HFFc6 (cell line): ENCODE measurements at places on chromosomes 2 and 18.

GRCh38 chr2:43255296-43255910 lies 29.0 kb upstream of the ZFP36L2 start:
- DNase-seq = no peak

DNA sequence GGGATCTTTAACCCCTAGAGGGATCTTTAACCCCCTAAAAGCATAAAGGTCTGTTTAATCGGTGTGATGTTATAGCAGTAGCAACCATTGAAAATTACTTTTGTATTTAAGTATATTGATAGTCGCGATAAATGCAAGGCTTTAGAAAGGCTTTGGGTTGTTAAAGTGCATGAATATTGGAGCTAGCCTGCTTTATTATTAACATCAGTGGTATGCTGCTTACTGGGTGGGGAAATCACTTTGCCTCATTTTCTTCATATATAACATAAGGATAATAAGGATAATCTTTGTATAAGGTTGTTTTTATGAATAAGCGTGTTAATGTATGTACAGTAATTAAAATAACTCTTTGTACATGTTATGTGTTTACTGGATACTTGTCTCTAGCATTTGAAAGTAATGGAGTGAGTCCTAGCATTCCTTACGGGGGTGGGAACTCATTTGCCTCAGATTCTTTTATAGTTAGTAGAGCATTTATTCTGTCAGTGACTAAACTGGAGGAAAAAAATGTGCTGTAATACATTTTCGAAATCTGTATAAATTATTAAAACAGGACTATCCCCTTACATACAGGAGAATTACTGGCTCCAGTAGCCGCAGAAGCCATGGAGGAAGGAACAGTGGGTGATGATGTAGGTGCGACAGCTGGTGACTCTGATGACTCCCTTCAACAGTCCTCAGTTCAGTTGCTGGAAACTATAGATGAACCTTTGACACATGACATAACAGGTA lies 122.2 kb downstream of the BIRC6 start:
- peak; percentile 65 for DNase-seq

GRCh38 chr2:14633461-14634181 lies 1.1 kb downstream of the LRATD1 start:
- no peak for DNase-seq

DNA sequence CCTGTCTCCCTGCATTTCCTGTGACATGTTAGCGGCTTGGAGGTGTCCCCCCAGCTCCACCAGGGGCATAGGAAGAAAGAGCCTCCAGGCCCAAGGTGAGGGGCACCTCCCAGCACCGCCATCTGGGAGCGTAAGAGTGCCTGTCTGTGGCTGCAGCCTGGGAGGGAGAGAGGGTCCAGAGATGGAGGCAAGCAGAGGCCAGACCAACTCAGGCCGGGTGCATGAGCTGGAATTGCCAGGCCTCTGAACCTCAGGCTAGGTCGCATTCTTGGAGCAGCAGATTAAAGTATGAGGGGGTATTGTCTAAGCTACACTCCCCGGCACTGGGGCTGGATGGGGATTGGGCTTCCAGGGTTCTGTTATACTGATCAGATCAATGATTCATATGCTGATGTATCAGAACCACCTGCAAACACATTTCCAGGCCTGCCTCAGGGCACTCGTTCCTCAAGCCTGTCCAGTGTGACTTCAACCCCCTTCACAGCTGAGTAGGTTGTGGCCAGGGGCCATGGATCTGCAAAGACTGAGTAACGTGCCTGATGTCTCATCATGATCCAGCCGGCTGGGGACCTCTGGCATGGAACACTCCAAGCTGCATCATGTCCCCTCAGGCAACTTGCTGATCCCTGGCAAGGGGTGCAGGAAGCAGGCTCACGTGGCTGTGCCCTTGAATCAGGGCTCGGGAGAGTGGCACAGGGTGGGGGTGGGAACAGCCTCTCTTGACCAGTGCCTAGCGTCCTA lies 73.2 kb downstream of the HS1BP3 start:
- DNase-seq = peak; percentile 98

GRCh38 chr2:1156059-1156458 lies 205.4 kb downstream of the SNTG2 start:
- DNase-seq = no peak

DNA sequence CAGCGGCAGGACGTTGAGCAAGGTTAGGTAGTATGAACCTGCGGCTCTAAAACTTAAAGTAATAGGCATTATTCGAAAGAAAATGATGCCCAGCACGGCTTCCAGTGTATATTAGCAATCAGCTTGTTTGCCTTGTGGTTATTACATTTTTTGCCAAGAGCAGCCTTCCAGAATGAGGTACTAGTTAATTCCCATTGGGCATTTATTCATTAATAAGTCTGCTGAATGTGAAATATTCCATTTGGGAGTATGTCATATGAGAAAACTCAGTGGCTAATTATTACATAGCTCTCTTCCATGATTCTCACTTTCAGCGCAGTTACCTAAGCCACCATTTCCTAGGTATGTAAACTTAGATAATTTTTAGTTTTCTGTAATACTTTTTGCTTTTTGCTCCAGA lies 12.9 kb downstream of the CRIM1 start:
- DNase-seq = no peak

GRCh38 chr2:127067620-127068350 lies 39.2 kb downstream of the BIN1 start:
- DNase-seq = peak; percentile 21

GRCh38 chr2:160125828-160126227 lies 63.4 kb upstream of the PLA2R1 start:
- DNase-seq = no peak

DNA sequence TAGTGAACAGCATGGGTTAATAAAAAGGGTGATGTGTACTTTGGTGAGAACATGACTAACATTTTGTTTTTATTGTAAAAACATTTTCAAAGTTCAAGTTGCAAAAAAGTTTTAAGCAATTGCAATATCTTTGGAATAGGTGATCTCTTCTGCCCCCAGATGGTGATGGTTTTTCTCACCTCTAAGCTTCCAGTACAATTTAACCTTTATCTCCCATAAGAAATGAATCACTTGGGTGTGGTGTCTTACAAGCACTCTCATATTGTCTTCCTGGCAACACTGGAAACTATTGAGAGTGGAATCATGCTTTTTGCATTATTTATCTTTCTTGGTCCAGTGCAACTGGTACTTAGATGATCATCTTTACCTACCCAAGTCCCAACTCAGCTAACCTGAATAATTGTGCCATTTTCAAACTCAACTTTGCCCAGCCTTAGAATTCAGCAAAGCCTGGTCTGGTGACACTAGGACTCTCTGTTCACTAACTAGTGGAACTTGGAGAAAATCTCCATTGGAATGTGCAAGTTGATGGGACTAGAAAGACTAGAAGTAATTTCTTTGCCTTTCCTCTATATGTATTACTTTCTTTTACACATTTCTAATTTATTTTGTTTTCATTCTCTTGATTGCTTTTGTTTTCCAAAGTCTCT lies 964.7 kb upstream of the ZEB2 start:
- DNase-seq = peak; percentile 72

- DNase-seq = peak; percentile 73
Measured at GRCh38 chr18:58004317-58004716, 39.7 kb upstream of the NEDD4L start.

- no peak for DNase-seq
Measured at GRCh38 chr2:76316691-76317090, 606.0 kb upstream of the GCFC2 start.

- DNase-seq = no peak
Measured at GRCh38 chr2:157849591-157849990, 26.5 kb downstream of the ACVR1 start.

DNA sequence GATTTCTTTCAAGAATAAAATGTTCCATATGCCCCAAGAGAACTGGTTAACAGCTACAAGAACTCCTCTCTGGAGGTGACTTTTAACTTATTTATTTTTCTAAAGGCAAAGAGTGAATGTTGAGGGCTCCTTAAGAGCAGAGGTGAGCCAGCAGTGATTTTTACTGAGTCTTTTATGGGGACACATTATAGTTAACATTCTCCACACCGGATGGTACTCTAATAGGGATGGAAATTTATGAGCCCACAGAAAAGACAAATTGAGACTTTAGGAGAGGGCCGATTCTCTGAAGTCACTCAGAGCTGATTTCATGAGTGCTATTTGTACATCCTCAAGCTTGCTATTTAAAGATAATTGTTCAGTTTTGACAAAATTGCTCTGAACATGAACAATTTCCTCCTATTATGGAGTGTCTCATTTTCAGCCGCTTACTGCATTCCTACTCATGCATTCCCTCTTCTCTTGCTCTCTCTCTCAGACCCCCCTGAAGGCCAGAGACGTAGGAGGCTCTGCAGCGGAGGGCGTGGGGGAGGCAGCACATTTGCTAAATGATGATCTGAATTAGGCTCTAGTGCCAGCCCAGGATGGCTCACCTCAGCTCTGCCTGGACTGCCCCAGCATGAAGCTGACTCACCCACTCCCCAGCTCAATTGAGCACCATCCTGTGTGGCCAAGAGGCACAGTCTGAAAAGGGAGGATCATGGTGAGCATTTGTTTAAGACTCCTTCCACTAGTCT lies 5.9 kb upstream of the RPL37A start:
- DNase-seq = peak; percentile 85

- DNase-seq = no peak
Measured at GRCh38 chr2:10014418-10015190, 28.7 kb upstream of the KLF11 start.

- no peak for DNase-seq
Measured at GRCh38 chr2:178119179-178119922, 7.1 kb downstream of the RBM45 start.

DNA sequence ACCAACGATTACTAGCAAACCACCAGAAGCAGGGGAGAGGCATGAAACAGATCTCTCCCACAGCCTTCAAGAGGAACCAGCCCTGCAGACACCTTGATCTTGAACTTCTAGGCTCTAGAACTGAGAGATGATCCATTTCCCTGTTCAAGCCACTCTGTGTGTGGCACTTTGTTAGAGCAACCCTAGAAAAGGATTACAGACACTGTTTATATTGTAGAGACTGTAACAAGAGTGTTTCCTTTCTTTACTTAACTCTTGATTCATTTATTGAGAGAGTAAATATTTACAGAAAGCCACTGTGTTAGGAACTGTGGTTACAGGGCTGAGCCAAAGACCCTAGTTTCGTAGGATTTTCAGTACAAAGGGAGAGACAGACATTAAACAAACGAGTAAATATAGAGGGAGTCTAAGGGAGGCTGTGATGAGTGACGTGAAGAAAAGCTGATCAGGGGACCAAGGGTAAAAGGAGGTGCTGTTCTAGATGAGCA lies 10.9 kb downstream of the CCDC68 start:
- DNase-seq = no peak

DNA sequence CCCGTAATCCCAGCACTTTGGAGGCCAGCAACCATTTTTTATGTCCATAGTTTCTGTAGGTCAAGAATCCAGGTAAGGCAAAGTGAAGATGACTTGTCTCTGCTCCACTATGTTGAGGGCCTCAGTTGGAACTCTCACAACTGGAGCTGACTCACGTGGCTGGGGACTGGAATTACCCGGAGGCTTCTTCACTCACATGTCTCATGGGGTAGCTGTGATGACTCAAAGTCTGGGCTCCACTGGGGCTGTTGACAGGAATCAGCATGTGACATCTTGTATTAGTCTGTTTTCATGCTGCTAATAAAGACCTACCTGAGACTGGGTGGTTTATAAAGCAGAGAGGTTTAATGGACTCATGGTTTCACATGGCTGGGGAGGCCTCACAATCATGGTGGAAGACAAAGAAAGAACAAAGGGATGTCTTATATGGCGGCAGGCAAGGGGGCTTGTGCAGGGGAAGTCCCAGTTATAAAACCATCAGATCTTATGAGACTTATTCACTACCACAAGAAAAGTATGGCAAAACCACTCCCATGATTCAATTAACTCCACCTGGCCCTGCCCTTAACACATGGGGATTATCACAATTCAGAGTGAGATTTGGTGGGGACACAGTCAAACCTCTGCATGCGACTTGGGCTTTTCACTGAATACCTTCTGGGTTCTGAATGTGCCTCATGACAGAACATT lies 7.8 kb upstream of the PPP1R1C start:
- peak; percentile 82 for DNase-seq

GRCh38 chr2:210515911-210516310 lies 39.4 kb upstream of the LANCL1 start:
- no peak for DNase-seq

GRCh38 chr2:228352048-228352447 lies 170.6 kb upstream of the SPHKAP start:
- DNase-seq = no peak

- no peak for DNase-seq
Measured at GRCh38 chr2:77862120-77862519, 339.9 kb upstream of the LRRTM4 start.

- no peak for DNase-seq
Measured at GRCh38 chr2:164439885-164440284, 181.4 kb downstream of the GRB14 start.

GRCh38 chr2:79717364-79718007 lies 204.6 kb downstream of the CTNNA2 start:
- DNase-seq = peak; percentile 89

DNA sequence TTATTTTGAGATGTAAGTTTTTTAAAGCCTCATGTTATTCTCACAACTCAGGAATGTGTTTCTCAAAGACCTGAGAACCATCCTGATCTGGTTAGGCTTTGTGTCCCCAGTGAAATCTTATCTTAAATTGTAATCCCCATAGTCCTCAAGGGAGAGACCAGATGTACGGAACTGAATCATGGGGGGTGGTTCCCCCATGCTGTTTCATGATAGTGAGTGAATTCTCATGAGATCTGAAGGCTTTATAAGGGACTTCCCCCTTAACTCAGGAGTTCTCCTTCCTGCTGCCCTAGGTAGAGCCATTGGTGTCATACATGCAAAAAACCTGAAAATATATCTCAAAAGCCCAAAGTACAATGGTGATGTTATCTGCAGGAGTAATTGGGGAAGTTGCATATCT lies 836.7 kb downstream of the CBLN2 start:
- no peak for DNase-seq

GRCh38 chr18:32276906-32277305 lies 87.1 kb downstream of the MEP1B start:
- DNase-seq = no peak

- no peak for DNase-seq
Measured at GRCh38 chr2:239101807-239102206, 253.9 kb downstream of the TWIST2 start.

DNA sequence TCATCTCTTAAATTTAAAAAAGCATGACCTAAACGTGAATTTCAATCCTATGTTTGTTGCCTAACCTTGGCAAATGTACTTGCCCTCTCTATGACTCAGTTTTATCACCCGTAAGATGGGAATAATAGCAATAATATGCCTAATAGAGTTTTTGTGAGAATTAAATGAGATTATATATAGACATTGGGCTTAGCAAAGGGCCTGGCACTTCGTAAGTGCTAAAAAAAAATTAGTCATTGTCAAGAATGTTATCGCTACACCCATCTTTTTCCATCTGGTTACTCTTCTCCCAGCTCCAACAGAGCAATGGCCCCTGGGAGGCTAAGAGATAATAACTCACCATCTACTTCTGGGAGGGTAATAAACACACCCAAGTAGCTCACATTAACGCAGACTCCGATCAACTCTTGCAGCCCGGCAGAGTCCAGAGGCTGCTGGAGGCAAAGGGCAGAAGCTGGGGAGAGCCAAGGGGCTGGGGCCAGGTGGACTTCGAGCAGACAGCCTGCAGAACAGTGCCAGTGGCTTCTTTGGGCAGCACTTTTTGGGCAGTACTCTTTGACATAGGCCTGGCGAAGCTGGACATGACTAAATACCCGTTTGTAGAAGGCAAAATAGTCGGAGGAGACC lies 63.9 kb upstream of the STPG4 start:
- no peak for DNase-seq
